ENCODE measurements at places on chromosomes 3 and 15.

- DNase-seq, result no peak
Measured at GRCh38 chr3:152459118-152459515, 190.4 kb downstream of the MBNL1 start.

- DNase-seq, result no peak
Measured at GRCh38 chr3:86838927-86839326, 152.0 kb downstream of the VGLL3 start.

DNA sequence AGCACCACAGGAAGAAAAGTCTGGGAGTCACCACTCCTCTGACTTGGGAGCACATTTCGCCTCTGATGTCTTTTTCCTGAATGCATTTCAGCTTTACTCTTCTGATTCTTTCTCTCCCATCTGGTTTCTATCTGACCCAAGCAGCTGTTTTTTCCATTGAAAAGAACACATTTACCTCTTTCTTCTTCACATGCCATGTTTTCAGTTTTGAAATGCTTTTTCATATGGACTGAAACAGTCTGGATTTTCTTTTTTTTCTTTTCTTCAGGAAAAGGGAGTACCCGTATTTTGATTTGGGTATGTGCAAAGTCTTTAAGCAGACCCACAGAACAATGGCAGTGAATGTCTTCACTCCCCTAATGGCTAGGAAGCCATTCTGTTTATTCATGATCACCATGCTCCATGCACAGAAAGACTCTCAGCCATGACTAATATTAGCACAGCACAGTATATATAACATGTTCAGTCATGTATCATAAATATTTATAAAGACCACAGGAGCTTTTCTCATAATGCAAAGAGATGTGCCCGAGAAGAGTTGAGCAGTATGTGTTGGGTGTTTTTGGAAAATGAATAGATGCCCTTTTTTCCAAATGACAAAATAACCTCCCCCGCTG lies 82.7 kb upstream of the LRIG1 start:
- no peak for DNase-seq

GRCh38 chr3:142210608-142211007 lies 14.8 kb downstream of the GK5 start:
- DNase-seq, result no peak

DNA sequence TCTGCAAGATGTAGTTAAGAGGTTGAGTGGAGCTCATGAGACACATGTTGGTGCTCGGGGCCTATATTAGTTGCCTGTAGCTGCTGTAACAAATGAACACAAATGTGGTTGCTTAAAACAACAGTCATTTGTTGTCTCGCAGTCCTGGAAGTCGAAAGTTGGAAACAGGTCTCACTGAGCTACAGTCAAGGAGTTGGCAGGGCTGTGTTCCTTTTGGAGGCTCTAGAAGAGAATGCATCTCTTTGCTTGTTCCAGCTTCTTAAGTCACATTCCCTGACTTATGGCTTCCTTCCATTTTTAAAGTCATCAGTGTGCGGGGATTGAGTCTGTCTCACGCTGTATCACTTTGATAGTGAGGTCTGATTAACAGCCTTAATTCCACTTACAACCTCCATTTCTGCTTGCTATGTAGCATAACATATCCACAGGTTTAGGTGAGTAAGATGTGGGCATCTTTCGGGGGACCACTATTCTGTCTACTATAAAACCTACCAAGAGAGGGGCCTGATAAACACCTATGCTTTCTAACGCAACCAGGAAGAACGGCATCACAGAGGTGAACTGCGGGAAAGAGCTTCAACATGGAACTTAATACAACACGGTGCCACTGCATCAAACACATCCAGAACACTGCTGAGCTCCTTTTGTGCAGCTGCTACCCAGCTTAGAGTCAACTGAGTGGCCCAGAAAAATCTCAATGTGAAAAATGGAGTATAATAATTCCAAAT lies 119.4 kb downstream of the ATP10A start:
- no peak for DNase-seq

GRCh38 chr15:63203451-63204090 lies 14.2 kb downstream of the RAB8B start:
- no peak for DNase-seq

- no peak for DNase-seq
Measured at GRCh38 chr15:44194323-44195150, 534 bp downstream of the FRMD5 start.

- DNase-seq, result no peak
Measured at GRCh38 chr3:107238787-107239186, 138.5 kb upstream of the CCDC54 start.
